Activated CD4-positive, alpha-beta T cell treated with anti-CD3 and anti-CD28 coated beads, Interleukin-2, Interleukin-4, amounts not matched to agents 100 ng/mL and 50 ng/mL, durations not matched to agents 16 hours and 8 hours (primary cell): ENCODE measurements at places on chromosomes 6 and 20.

DNA sequence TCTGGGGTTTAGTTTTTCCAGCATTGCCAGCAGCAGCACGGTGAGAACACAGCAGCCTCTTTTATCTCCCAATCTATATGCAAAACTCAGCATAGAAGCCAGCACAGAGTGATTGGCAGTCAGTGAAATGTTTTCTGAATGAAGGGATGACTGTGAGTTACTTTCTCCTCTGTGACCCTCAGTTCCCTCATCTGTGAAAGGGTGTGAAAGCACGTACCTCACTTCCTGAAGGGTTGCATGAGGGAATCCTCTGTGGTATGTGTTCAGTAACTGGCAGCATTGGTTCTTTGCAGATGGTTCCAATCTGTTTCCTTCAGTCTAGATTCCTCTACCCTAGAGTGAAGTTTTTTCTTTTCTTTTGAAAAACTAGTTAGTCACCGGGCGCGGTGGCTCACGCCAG is 40.0 kb downstream of the EFCAB8 start:
- no peak for DNase-seq

- DNase-seq: no peak
Measured at GRCh38 chr6:32046450-32047083, 8.4 kb downstream of the CYP21A2 start.

DNA sequence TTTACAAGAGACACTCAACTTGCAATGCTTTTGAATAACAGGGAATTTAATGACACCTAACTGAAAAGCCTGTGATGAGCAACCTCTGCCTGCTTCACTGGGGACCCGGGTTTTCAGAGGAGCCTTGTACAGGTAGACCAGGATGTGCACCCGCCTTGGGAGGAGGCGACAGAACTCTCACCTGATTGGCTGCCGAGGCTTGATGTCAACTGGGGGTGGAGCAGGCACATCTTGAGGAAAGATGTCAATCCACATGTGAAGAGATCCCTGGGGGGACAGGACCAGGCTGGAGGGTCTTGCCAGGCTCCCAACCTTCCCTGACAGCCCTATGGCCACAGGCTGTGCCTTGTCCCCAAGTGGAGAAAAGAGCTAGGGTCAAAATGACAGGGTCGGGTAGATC is 19.8 kb downstream of the ERGIC3 start:
- DNase-seq: no peak

DNA sequence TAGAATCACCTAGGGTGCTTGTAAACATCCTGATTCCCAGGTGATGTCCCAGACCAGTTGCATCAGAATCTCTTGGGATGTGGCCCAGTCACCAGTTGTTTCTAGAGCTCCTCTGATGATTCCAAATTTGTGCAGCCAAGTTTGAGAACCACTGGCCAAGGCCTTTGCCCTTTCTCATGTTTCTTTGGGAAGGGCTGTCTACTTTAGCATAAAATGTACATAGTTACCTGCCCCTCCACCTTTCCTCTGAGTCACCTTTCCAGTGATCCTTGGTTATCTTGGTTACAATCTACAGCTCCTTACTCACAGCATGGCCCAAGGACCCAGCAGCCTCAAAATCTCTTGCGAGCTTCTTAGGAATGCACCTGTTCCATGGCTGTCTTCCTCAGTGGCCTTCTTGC is 266.4 kb upstream of the PRND start:
- no peak for DNase-seq

DNA sequence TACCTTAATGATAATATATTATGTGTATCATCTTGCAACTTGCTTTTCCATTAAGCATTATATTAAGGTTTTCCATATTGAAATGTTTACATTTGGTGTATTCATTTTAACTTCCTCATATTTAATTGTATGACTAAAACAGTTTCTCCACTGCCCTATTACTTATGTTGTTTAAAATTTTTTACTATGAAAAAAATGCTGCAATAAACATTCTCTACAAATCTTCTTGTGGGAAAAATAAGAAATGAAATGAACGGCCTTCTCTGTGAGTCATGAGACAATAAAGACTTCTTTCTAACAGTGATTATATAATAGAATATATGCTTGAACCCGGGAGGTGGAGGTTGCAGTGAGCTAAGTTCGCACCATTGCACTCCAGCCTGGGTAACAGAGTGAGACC is 25.5 kb downstream of the FASTKD5 start:
- DNase-seq: no peak

DNA sequence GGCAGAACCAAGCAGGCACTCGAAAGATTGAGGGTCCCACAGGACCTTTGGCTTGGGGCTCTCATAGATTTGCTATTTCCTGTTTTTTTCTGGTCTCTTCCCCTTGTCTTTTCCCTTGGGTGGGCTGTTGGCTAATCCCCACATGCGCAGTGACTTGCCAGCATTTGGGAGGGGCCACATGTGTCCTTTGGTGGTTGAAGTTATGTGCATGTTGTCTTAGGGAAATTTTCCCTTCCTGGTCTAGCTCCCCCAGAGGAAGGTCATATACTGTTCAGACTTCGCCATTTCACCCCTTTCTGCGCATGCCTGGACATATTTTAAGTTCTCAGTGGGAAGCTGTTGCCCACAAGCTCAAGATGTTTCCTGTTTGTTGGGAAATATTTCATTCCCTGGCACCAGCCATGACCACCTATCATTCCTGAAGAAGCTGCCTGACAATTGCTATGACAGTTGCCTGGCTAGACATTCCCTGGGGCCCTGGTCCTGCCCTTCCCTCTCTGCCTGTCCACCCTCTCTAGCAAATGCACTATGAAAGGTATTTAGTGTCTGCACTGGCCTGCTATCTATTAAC is 156.2 kb upstream of the THBS2 start:
- no peak for DNase-seq

GRCh38 chr6:2412731-2413130 is 167.3 kb upstream of the GMDS start:
- no peak for DNase-seq

- DNase-seq: no peak
Measured at GRCh38 chr20:19748681-19749080, 9.4 kb upstream of the RIN2 start.

GRCh38 chr20:13402171-13402760 is 181.2 kb downstream of the ISM1 start:
- no peak for DNase-seq

- no peak for DNase-seq
Measured at GRCh38 chr6:74066168-74066871, 370.3 kb downstream of the CD109 start.

DNA sequence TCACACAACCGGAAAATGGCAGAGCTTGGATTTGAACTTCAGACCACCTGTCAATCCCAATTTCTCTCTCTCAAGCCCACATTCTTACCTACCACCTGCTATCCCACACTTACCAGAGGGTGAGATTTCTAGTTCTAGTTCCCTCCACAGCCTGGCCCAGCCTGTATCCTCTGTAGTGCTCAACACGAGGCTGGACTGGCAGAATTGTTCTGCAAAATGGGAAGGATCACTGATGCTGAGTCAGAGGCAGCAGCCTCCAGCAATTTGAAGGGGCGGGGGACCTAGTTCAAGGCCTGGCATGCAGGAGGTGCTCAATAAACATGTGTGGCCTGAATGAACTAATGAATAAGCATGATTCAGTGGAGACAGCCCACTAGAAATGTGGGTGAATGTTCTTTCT is 53.6 kb upstream of the TTPAL start:
- no peak for DNase-seq

GRCh38 chr20:21232546-21233280 is 70.4 kb upstream of the XRN2 start:
- DNase-seq: no peak

GRCh38 chr6:46581459-46582177 is 71.0 kb downstream of the CYP39A1 start:
- DNase-seq: no peak

DNA sequence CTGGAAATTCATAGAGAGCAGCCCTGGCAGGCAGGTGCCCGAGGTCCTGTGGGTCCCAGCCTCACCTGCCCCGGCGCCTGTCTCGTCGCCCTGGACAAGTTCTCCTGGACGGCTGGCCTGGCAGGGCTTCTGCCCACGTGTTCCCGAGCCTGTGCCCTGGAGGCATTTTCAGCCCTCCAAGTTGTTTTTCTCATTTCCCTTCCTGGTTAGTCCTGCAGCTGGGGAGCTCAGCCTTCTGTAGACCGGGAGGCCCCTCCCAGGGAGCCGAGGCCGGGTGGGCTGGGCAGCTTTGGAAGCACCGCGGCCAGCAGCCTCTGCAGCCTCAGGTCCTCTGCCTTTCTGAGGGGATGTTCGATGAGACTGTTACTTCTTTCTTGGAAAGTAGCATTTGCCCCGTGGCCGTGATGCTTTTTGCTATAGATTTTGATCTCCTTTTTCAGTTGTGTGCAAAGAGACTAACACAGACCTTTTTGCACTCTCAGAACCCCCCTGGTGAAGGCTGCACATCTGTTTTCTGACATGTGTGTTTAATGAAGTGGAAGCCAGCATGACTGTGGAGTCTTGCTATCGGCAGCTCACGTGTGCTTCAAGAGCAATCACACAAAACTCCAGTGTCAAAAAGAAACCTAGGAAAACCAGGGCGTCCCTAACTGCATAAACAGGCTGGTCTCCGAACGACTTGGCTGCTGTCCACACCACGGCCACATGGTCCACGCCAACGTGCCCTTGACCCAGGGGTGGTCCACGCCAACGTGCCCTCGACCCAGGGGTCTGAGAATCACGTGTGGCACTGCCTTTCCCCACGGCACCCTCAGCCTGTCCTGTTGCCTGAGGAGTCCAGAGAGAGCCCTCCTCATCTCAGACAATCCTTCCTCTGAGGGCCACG is 207.5 kb downstream of the SMOC2 start:
- DNase-seq: no peak
